PC-9 (cell line): ENCODE measurements at places on chromosomes 11 and 22. TPM values are rescaled to one million over a fixed set of nuclear protein-coding genes. Genes with fewer than 3 reads are reported as not detected.

Gene C11orf42
- total RNA-seq, result not detected in 2 replicates

Gene UPK2
- 17.1 and 23.2 TPM in 2 replicates for total RNA-seq

Gene TEX12
- not detected in 2 replicates for total RNA-seq

Gene PATE4
- total RNA-seq, result not detected in 2 replicates

Gene PYGM
- total RNA-seq, result 1.3 and 1.6 TPM in 2 replicates

GRCh38 chr22:45291061-45291930 lies 6.5 kb downstream of the UPK3A start:
- no peaks in the 10 kb centered on the region for H3K36me3 ChIP-seq
- 0 out of 2 replicates have a peak, but pooled peaks cover 10% of the 10 kb centered on the region for H3K4me1 ChIP-seq
- no peak overlapping the region for H3K4me3 ChIP-seq
- no peak for DNase-seq
- no peak overlapping the region for H3K27ac ChIP-seq
- 0 out of 2 replicates have a peak, but pooled peaks cover 2% of the 10 kb centered on the region for H3K27me3 ChIP-seq
